ENCODE measurements at places on chromosomes 5 and 9. TPM values are rescaled to one million over a fixed set of nuclear protein-coding genes. Genes with fewer than 3 reads are reported as not detected.

- no peak for DNase-seq
These were observed 572 bp downstream of the SCGB3A1 start for GRCh38 chr5:180590543-180591310.

GRCh38 chr5:33032271-33033070, 321.4 kb downstream of the NPR3 start:
- DNase-seq: no peak

GRCh38 chr9:135478829-135479468, 633 bp upstream of the PPP1R26 start:
- DNase-seq: no peak

The ZBTB43 gene
- 10.9 TPM for total RNA-seq

DNA sequence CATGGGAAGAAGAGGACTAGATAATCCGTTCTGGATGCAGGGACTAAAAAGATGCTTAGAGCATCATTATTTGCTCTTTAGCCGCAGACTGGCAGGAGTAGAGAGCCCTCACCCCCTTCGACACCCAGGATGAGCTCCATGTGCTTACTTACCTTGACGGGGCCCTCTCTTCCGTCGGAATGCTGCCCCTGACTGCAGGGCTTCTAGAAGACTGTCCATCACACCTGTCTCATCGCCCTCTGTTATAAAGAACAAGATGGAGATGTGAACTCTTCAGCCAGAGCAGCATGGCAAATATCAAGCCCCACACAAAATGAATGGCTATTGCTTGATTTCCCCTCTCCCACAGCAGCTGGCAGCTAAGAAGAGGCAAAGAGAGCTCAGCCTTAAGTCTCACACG, 35.1 kb downstream of the PCDHGC5 start:
- DNase-seq: no peak

The VAV2 gene
- 8.8 TPM for total RNA-seq

The IFNA8 gene
- total RNA-seq: not detected

- no peak for DNase-seq
These were observed 49.2 kb downstream of the TIMD4 start for GRCh38 chr5:156913719-156914370.

GRCh38 chr9:98575379-98576346, 133.1 kb downstream of the GABBR2 start:
- DNase-seq: no peak

- no peak for DNase-seq
These were observed 86.9 kb upstream of the PITX1 start for GRCh38 chr5:135120951-135121350.

The LIX1 gene
- total RNA-seq: 0.15 TPM

The PCDHGB4 gene
- total RNA-seq: 10.5 TPM

The CARTPT gene
- total RNA-seq: not detected

The LHX2 gene
- not detected for total RNA-seq

GRCh38 chr9:113542006-113542405, 78.5 kb downstream of the RGS3 start:
- DNase-seq: no peak

DNA sequence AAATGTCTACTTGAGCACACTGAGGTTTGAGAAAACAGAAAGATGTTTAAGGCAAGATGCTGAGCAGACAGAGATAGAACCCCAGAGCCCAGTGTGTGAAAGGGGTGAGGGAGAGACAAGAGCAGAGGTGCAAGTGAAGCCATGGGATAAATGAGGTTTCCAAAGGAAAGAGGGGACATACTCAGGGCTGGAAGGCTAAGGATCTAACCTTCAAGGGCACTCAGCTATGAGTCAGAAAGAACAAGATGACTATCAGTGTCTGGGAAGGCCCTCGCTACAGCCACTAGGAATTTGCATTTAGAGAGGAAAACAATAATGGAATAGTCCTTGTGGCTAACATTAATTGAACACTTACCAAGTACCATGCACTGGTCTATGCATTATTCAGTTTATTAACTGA, 113.7 kb downstream of the HTR4 start:
- no peak for DNase-seq

DNA sequence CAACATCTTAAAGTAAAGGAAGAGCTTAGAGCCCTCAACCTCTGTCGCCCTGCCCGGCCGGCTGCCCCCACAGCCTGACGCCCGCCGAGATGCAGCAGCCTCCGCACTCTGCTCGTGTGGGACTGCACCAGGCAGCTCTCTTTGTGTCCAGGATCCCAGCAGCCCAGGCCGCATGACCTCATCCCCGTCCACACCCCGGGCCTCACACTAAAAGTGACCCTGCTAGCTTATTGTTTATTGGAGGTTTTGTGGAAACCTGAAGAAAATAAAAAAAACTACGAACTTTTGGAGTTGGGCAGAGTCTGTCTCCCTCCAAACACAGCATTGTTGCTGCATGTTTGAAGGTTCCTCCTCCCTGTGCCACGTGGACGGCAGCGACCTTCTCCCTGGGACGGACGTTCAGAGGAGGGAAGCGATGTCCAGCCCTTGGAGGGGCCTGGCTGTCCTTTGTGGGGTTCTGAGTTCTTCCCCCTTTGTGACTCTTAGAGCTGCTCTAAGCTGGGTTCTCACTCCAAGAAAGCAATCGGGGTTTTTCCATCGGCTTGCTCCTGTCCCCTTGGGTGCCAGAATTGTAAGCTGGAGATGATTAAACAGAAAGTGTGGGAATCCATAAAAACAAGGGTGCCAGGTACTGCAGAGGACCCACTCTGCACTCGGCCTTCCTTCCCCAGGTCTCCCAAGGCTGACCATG, 103.5 kb upstream of the COL5A1 start:
- DNase-seq: no peak

DNA sequence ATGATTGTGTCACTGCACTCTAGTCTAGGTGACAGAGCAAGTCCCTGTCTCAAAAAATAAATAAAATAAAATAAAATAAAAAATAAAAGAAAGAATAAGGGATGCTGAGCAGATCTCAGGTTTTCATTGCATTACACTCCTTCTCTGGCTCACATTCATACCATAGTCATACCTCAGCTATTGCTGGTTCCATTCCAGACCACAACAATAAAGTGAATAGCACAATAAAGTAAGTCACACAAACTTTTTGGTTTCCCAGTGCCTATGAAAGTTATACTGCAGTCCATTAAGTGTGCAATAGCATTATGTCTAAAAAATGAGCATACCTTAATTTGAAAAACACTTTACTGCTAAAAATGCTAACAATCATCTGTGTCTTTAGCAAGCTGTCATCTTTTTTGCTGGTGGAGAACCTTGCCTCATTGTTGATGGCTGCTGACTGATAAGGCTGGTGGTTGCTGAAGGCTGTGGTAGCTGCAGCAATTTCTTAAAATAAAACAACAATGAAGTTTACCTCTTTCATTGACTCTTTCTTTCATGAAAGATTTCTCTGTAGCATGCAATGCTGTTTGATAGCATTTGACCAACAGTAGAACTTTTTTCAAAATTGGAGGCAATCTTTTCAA, 415.7 kb downstream of the ZNF608 start:
- DNase-seq: no peak
